Thymus (tissue), 14 donors: ENCODE measurements at places on chromosomes 2 and 18. TPM values are rescaled to one million over a fixed set of nuclear protein-coding genes. Genes with fewer than 3 reads are reported as not detected.

GRCh38 chr2:18396329-18397010 lies 164.0 kb downstream of the RDH14 start:
- DNase-seq: no peak

DNA sequence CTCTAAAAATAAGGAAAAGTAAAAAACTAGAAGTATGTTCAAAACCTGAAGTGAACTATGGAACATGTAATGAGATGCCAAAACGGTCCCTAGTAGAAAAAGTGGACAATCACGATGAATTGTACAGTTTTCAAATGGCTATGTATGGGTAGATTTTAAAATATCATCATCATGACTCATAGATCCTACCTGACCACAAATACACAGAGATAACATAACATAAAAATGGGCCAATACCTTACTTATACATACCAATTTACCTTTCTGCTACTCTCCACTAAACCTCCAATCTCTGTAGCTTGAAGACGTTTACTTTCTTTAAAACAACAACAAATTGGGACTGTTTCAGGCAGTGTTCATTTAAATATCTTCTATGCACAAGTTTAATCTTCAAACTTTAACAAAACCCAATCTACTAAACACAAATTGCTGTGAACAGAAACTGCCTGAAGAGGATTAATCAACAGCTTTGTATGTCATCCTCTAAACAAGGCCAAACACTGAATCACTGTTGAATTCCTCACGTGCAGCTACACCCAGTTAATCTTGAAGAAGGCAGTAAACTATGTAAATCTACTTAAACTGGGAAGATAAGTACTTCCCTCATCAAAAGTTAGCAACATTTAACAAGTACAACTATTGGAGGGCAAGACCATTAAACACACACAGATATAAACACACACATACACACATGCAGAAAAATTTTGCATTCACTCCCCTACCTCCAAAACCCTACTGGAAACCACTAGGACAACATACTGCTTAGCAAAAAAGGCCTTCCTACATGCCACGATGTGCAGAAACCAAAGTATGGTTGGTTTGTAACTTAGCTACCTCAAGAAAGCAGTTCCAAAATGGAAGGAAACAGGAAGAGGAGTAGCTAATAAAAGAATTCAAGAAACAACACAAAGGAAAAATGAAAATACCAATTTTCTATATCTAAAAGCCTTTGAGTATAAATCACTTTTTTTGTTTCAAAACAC lies 90.3 kb downstream of the RBMS1 start:
- no peak for DNase-seq

GRCh38 chr2:213733893-213734292 lies 449.6 kb downstream of the SPAG16 start:
- DNase-seq: no peak

- no peak for DNase-seq
These were observed 567.3 kb upstream of the DSEL start for GRCh38 chr18:68083776-68084175.

GRCh38 chr2:179948058-179948457 lies 59.0 kb downstream of the CWC22 start:
- no peak for DNase-seq

DNA sequence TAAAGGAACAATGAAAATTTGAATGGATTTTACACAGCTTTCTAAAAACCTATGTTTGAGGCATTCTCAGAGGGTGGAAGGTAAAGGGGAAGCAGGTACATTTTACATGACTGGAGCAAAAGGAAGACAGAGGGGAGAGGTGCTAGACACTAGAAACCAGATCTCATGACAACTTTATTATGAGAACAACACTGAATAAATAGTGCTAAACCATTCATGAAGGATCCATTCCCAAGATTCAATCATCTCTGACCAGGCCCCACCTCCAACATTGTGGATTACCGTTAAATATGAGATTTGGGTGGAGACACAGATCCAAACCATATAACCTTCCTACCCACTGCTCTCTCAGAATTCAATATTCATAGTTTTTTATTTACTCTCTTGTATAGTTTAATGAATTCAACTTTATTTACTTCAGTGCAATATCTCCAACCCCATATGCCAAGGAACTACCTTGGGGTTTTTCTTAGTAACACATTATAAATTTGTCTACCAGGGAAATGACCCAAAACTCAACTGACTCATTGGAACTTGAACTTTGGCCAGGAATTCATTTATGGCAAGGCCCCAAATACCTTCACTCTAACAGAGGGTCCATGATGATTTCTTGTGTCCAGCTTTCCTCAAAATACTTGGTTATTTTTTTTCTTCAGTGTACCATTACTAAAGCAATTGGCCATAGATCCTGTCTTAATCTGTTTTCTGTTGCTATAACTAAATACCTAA lies 317.8 kb downstream of the GULP1 start:
- no peak for DNase-seq

The SERPINB13 gene
- polyA plus RNA-seq: 9.8 TPM
